GM06990 (cell line): ENCODE measurements at places on chromosomes 16 and 17.
A peak's percentile ranks its signal among the peaks of the same experiment; 100 is the strongest.

DNA sequence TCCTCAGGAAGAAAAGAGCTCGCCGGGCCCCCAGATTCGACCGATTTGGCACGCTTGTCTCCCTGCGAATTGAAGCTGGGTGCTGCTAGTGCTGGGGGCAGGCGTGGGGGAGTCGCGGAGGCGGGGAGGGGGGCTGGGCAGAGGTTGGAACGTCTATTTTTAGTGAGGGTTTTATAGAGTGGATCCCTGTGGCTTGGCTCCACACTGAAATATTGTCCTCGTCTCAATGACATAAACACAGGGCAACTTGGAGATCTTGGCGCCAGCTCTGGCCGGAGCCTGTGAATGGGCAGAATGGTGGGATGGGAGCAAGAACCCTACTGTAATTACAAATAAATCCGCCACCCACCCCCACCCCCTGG lies 15.7 kb upstream of the NOG start:
- DNase-seq = no peak

- no peak for DNase-seq
Observed at GRCh38 chr17:29682987-29683386, 60.3 kb upstream of the CORO6 start.

DNA sequence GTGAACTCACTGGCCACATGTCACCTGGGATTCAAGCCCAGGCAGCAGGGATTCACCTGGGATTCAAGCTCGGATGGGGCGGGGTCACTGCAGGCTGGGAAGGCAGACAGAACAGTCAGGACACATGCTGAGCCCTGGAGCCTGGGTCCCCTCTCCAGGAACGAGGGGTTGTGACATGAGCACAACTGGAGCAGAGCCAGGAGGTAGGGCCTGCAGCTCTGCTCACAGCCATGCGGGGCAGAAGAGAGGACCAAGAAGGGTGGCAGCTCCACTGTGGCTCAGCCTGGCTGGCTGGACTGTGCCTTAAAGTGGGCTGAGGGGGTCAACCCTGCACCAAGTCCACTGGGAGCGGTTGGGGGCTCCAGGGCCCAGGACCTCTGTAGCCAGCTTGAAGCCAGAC lies 150.1 kb downstream of the RAB11FIP4 start:
- DNase-seq = no peak

- DNase-seq = no peak
Observed at GRCh38 chr17:13776027-13776551, 174.4 kb upstream of the HS3ST3A1 start.

DNA sequence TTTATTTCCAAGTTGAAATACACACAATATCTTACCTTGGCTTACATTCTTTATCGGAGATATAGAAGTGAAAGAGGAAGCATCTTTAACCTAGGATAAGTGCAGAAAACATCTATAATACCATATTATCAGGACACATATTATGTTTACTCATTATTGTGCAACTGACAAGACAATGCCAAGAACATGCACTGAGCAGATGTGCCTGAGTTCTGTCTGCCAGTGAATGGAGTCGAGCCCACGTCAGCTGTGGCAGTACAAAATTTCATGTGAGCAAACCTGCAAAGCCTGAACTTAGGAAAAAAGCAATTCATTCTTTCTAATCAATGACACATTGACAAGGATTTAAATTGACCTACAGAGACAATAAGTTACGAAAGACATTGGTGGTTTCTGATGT lies 154.4 kb downstream of the AXIN2 start:
- no peak for DNase-seq

- DNase-seq = no peak
Observed at GRCh38 chr17:64282753-64283080, 19.7 kb upstream of the TEX2 start.

DNA sequence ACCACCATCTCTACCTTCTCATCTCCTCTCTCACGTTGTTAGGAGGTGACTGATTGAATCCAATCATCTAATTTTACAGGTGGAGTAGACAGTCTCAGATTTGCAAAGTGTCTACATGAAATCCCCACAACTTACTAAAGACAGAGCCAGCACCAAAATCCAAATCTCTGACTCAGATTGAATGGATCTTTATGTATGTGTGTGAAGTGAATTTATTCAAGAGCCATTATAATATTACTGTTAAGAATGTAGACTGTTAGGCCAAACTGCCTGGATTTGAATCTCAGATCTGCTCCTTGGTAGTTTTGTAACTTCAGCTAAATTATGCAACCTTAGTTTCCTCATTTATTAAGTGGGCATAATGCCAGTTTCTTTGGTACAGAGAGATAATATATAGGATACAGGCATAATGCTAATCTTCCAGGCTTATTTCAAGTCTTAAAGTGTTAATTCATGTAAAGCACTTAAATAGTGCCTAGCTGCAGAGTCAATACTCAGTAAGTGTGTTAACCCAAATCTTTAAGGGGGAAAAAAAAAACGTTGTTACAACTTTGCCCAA lies 12.7 kb downstream of the CNEP1R1 start:
- no peak for DNase-seq

- no peak for DNase-seq
Observed at GRCh38 chr17:80926591-80927250, 64.9 kb upstream of the CHMP6 start.

GRCh38 chr17:59387351-59388068 lies 56.1 kb downstream of the YPEL2 start:
- no peak for DNase-seq

DNA sequence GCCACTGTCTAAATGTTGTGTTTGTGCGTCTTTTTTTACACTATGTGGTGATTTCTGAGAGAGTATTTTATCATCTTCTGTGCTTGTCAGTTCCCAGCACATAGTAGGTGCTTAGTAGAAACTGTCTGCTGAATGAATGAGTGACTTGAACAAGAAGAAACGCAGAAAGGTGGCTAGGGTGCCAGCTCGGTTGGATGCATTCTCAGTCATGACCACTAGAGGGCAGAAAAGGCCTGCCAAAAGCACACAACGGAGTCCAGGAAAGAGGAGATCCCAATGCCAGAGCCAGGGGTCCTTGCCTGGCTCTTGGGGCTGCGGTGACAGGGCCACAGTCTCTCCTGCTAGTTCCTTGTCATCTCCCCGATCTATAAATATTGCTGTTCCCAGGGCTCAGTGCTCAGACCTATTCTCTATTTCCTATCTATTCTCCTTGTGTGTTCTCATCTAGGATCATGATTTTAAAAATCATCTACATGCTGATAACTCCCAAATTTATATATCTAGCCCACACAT lies 57.3 kb upstream of the CCL1 start:
- DNase-seq = peak; percentile 25

DNA sequence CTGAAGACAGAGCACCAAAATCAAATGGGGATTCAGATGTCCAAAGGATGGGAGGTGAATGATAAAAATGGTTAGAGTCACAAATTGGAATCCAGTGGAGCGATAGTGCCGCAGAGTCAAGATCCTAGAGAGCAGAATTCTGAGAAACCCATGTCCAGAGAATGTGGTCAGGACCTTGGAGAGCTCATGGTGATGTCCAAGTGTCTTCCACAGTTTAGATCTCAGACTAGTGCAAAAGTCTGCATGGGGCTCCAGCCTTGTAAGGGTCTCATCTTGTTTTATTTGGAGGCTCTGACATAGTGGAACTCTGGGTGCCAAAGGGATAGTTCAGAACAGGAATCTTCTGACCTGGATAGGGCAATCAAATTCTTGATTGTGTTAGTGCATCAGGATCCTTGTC lies 245.9 kb upstream of the HSBP1 start:
- DNase-seq = no peak

GRCh38 chr17:40023590-40024292 lies 8.5 kb downstream of the CSF3 start:
- no peak for DNase-seq

GRCh38 chr17:6304894-6305612 lies 129.9 kb downstream of the AIPL1 start:
- no peak for DNase-seq

DNA sequence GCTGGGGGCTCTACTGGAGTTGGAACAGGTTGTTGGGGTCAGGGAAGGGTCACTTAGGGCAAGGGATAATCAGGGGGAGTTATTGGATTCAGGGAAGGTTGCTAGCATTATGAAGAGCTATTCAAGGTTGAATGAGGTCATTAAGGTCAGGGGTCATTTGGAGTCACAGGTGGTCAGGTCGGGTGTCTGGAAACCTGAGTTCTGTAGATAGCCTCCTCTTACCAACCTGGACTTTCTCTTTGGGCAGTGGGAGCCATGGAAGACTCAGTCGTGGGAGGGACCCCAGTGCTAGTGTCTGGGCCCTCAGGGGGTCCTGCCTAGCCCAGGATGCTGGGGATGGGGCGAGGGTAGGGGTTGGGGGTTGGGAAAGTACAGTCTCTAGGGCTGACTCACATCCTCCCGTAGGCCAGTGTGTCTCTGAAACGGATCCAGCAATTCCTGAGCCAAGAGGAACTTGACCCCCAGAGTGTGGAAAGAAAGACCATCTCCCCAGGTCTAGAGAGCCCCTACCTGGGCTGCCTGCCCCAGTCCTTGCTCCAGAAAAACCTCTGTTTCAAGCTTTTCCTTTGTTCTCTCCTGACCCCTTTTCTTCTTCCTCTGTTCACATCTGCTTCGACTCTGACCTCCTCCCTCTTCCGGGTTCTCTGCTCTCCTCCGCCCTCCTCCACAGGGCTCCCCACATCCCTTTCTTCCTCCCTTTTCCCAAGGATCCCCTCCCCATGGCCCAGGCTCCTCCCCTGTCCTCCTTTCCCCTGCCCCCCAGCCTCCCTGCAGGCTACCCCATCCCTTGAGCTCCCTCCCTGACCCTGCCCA lies 33.5 kb downstream of the ABCC3 start:
- no peak for DNase-seq

GRCh38 chr17:869086-869485 lies 86.9 kb downstream of the MRM3 start:
- no peak for DNase-seq

- DNase-seq = no peak
Observed at GRCh38 chr17:7114875-7115614, 423 bp upstream of the ASGR2 start.

- no peak for DNase-seq
Observed at GRCh38 chr16:70394853-70395252, 44.0 kb downstream of the ST3GAL2 start.

- peak; percentile 28 for DNase-seq
Observed at GRCh38 chr16:84277244-84277823, 17.3 kb upstream of the WFDC1 start.

DNA sequence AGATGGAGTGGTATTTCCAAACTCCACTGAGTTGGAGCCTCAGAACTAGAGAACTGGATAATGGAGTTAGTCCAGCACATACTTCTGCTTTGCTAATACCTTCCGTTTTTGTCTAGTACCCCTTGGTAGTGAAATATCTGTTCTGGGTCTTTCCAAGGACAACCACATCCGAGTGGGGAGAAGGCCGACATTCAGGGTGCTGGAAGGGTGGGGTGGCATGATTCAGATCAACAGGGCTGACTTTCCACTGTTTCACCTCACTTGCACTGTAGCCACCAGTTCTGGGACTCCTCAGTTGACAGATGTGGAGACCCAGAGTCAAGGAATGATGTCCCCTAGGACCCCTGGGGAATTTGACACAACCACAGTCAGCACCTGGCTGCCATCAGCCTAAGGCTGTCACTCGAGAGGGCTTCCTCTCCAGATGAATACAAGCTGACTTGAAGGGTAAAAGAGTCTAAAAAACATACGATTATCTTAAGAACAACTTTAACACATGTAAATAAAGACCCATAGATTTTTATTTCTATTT lies 84.8 kb upstream of the HNF1B start:
- peak; percentile 64 for DNase-seq

DNA sequence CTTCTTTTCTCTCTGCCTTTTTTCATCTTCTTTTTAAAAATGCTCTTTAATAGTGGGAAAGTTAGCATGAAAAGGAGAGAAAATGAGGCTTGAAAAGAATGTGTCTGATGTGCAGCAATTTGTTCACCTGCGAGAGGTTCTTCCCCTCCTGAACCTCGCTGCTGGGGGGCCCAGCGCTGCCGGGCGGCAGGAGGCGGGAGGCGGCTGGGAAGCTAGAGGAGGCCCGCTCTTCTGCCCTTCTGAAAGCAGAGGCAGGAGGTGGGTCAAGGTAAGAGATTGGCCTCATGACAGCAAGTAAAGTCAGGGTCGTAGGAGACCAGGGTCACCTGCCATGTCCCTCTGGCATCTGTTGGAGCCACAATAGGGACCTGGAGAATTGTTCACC lies 78.6 kb upstream of the TNRC6C start:
- DNase-seq = no peak

- DNase-seq = peak; percentile 59
Observed at GRCh38 chr16:11212798-11213196, 43.2 kb downstream of the SOCS1 start.
